Fibroblast of the aortic adventitia (primary cell): ENCODE measurements at places on chromosomes 2 and 18.

DNA sequence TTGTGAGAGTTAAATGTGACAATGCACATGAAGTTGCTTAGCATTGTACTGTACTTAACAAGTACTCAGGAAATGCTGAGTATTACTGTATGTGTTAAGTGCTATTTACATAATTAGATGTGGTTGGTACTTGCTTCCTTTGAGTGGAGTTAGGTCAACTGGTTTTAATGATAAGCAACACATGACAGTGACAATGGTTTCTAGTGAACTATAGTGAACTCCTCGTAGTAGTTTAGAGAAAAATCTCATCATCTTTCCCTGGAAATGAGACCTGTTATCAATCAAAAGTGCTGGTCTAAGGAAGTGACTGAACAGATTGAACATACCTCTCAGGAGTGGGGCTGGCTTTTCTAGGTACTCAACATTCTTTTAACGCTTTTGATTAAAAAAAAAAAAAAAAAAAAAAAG, 29.2 kb upstream of the ZDBF2 start:
- no peak for DNase-seq

DNA sequence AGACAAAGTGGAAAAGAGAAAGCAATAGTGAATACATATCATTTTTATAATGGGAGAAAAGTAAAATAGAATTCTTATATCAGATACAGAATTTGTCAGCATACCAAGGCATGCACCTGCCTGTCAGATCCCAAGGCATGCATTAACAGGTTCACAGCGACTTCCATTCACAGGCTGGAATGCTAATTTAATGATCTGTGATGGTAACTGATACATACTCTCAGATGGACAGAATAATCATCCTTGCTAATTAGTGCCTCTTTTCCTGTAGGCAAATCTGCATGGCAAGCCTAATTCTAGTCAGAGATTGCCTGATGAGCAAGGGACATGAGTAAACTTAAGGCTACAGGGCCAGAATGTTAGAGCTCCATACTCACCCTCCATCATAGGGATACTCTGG, 76.1 kb downstream of the PRKRA start:
- no peak for DNase-seq

- no peak for DNase-seq
Observed at GRCh38 chr2:235908826-235909225, 259.4 kb downstream of the GBX2 start.

DNA sequence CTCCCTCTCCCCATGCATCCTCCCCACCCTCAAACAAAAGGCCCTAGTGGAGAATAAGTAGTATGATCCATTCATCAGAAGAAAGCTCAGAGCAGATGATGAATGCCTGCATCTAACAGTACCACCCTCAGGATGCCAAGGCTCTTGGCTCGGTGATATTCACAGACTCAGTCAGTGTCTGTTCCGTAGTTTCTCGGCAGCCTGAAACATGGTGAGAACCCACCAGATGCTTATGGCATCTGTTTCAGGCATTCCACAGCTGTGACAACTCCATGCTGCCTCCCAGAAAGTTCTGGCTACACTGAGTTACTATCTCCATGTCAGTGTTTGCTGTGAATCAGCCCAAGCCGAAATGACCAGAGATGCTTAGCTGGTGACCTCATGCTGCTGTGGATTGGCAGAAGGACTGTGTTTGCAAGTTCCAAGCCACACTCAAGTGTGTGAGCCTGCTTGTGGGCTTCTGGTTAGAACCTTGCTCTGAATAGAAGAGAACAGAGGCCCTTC, 83.9 kb downstream of the WDSUB1 start:
- peak; percentile 99 for DNase-seq

GRCh38 chr2:20378341-20378740, 27.7 kb upstream of the PUM2 start:
- DNase-seq: no peak
